ENCODE measurements at places on chromosomes 11 and 22. TPM values are rescaled to one million over a fixed set of nuclear protein-coding genes. Genes with fewer than 3 reads are reported as not detected.

PHETA2 gene
- 1.7 TPM for total RNA-seq

SPINDOC gene
- total RNA-seq: 16.1 TPM

PPARA gene
- total RNA-seq: 2.5 TPM

CRYAB gene
- 16.6 TPM for total RNA-seq

TAGLN gene
- 52.0 TPM for total RNA-seq

MS4A4E gene
- not detected for total RNA-seq

NELL1 gene
- not detected for total RNA-seq

MN1 gene
- 18.3 TPM for total RNA-seq

SLC25A18 gene
- total RNA-seq: 0.51 TPM

MS4A3 gene
- not detected for total RNA-seq

TXN2 gene
- 87.5 TPM for total RNA-seq

CENPM gene
- 28.6 TPM for total RNA-seq

RAPSN gene
- not detected for total RNA-seq

Measured in airway epithelial cell (primary cell).